ENCODE measurements at places on chromosomes 16 and 17. TPM values are rescaled to one million over a fixed set of nuclear protein-coding genes. Genes with fewer than 3 reads are reported as not detected.
A peak's percentile ranks its signal among the peaks of the same experiment; 100 is the strongest.

Gene DNAI2
- not detected for polyA plus RNA-seq

Gene CLEC3A
- not detected for polyA plus RNA-seq

GRCh38 chr16:28495098-28495793, 803 bp downstream of the APOBR start:
- DNase-seq: no peak

Gene HYDIN
- polyA plus RNA-seq: 12.5 TPM

Gene KCTD19
- polyA plus RNA-seq: 1.0 TPM

Gene CRYBA1
- not detected for polyA plus RNA-seq

DNA sequence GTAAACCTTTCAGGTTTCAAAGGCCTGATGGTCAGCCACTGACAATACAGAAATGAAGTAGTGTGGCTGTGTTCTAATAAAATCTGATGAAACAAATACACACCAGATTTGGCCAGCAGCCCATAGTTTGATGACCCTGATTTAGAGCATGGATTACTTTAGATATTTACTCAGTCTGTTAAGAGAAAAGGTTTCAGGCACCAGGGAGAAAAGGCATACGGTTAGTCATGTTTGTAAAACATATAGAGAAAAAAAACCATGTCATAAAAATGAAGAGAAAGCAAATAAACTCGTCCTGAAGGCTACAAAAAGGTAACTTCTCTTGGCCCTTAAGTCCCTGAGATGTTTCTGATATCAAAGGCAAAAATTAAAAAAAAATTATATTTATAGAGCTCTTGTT, 112.1 kb downstream of the ADAMTS18 start:
- DNase-seq: no peak

DNA sequence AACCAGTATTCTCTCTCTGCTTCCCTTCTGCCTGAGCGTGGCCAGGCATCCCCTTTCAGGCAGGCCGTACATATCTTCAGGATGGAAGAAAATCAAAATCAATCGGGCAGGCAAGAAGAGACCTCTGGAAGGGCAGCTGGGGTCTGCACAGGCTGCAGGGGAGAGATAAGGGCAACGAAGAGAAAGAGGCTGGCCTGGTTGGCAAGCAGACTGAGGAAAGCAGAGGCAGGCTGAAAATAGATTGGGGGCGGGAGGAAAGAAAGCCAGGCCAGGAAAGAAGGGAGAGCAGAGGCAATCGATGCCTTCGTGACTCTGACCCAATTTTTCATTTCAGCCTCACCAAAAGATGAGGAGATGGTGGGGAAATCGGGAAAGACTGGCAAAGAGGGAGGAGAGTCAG, 18.1 kb downstream of the PIPOX start:
- no peak for DNase-seq

GRCh38 chr16:87806641-87807546, 41.1 kb upstream of the KLHDC4 start:
- DNase-seq: no peak

GRCh38 chr16:79690159-79690558, 89.6 kb upstream of the MAF start:
- no peak for DNase-seq

- no peak for DNase-seq
Observed at GRCh38 chr17:42274812-42275526, 1.2 kb downstream of the STAT5B start.

Gene RAMP2
- polyA plus RNA-seq: 92.2 TPM

Gene TVP23A
- polyA plus RNA-seq: 3.1 TPM

Gene TRPV2
- 2.3 TPM for polyA plus RNA-seq

GRCh38 chr16:83947642-83948234, 5.3 kb upstream of the OSGIN1 start:
- DNase-seq: no peak

Gene NOTUM
- 1.3 TPM for polyA plus RNA-seq

DNA sequence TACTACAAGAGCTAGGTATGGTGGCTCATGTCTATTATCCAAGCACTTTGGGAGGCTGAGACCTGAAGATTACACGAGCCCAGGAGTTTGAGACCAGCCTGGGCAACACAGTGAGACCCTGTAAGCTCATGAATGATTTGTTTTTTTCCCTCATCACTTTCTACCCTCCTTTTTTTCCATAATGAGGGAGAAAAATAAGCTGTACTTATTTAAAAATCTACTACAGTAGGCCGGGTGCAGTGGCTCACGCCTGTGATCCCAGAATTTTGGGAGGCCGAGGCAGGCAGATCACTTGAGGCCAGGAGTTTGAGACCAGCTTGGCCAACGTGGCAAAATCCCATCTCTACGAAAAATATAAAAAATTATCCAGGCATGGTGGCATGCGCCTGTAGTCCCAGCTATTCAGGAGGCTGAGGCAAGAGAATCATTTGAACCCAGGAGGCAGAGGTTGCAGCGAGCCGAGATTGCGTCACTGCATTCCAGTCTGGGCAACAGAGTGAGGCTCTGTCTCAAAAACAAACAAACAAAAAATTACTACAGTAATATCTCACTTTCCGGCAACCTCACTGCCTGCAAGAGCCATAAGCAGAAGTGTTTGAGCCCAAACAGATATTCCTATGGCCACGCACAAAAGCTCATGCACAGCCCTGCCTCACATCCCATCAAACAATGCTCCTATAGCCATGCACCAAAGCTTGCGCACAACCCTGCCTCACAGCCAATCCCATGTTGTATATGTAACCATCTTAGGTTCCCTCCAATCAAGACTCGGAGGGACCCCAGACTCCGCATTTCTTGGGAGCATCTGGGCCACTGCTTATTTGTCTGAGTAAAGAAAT, 37.4 kb downstream of the TK2 start:
- no peak for DNase-seq

- DNase-seq: no peak
Observed at GRCh38 chr16:77677129-77677528, 45.2 kb upstream of the NUDT7 start.

Gene ITGA2B
- polyA plus RNA-seq: 4.8 TPM

Gene TRPV3
- polyA plus RNA-seq: 0.67 TPM

GRCh38 chr16:56451753-56452689, 667 bp downstream of the OGFOD1 start:
- peak; percentile 15 for DNase-seq

Gene SYNGR2
- polyA plus RNA-seq: 67.7 TPM

Gene NPIPA3
- polyA plus RNA-seq: 8.2 TPM

Gene AP2B1
- polyA plus RNA-seq: 137 TPM

All from right renal cortex interstitium (tissue), 3 donors.